Activated CD4-positive, alpha-beta memory T cell treated with anti-CD3 and anti-CD28 coated beads, Interleukin-2, amount 10 ng/mL, durations not matched to agents 7 days and 5 days (primary cell): ENCODE measurements at places on chromosomes 13 and 19.

GRCh38 chr13:101289764-101290163 lies 126.5 kb downstream of the NALCN start:
- no peak for DNase-seq

- no peak for DNase-seq
Observed at GRCh38 chr19:6354098-6354674, 7.1 kb upstream of the CLPP start.

DNA sequence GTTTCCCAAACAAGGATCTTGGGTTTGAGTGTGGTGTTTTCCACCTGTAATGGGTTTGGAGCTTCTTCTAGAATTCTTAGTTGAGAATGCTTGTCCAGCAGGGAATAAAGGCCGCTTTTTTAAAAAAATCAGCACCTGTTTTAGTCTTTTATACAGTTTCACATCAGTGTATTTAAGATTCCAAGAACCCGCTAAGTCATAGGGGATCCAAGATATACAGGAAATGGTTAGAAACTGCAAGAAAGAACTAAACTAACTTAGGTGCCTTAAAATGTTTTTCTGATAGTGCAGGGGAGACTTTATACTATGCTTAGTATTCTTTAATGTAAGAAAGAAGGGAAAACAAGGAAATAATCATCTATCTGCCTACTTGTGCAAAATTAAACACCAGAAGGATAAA lies 74.7 kb downstream of the C13orf42 start:
- no peak for DNase-seq

- no peak for DNase-seq
Observed at GRCh38 chr19:7928334-7928706, 2.4 kb upstream of the CTXN1 start.

DNA sequence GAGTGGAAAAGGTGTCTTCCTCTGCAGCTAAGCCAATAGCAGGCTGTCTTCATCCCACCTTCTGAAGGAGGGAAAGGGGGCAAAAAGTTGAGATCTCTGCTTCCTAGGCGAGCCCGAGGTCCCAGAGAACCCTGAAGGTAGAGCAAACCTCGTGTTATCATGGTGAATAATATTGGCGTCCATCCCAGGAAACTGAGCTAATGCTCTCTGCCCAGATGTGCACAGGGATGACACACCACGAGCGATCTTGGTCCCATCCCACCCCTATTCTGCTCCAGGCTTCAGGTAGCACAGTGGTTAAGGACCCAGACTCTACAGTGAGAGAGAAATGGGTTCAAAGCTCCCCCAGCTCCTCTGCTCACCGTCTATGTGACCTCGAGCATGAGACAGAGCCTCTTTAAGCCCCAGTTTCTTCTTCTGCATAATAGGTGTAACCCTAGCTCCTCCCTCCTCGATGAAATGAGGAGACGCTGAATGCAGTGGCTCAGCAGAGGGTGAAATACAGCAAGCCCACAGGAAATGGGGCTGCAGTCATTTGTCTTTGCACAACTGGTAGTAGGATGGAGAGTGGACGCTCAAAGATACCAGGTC lies 9.9 kb upstream of the CEACAM20 start:
- no peak for DNase-seq

DNA sequence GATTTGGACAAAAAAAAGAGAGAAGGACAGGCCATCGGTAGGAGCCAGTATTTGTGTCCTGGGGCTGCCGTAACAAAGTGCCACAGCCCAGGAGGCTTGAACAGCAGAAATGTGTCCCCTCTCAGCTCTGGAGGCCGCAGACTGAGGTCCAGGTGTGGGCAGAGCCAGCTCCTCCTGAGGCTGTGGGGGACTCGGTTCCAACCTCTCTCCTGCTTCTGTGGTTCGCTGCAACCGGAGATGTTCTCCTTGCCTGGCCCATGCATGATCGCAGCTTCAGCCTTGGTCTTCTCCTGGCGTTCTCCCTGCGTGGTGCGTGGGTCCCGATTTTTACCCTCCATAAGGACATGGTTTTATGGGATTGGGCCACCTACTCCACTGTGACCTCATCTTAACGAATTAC lies 85.9 kb upstream of the SOX1 start:
- no peak for DNase-seq

GRCh38 chr19:44912854-44913253 lies 1.6 kb upstream of the APOC1 start:
- DNase-seq, result no peak

DNA sequence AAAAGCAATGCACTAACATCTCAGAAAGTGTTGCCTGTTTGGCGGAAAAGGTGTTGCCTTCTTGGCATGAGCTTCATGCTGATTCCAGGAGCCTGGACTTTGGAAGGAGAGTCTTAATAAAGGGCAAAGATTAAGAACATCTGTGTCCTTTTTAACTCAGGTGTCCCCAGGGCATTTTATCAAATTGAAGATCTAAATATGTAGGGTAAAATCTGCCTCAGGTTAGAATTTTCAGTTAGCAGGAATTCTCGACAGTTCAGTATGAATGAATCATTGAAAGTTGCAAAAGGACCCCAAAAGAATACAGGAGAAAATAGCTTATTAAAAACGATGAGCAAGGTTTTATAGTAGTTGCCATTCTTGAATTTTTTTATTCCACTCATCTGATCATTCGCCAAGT lies 325.2 kb downstream of the SUCLA2 start:
- DNase-seq, result no peak

DNA sequence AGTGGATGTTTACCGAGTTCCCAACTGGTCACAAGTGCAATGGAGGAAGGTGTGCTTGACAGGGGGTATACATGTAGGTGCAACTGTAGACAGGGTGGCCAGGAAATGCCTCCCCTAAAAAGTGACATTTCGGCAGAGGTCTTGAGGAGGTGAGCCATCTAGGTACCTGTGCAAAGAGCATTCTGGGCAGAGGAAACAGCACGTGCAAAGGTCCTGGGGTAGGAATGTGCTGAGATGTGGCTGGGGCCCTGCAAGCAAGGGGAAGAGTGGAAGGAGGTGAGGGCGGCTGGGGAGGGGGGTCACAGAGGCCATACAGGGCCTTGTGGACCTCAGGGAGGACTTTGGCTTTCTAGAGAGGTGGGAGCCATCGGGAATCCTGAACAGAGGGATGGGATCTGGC lies 8.1 kb downstream of the ADGRL1 start:
- no peak for DNase-seq

DNA sequence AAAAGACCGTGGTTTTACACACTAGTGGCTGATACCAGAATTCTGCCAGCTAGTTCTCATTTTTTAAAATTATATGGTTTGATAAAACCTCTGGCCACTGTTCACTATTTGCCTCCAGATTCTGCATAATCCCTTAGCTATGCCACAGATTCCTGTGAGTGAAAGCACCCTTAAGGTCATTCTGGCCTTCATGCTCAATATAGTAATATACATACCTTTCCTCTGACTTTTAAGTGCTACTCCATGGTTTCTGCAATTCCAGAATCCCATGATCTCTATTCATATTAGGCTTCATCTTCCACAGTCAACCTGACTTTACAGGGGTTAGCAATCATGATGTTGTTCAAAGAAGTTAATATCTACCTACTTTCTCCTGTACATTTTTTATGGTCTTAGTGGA lies 274.1 kb upstream of the EDNRB start:
- DNase-seq, result no peak

DNA sequence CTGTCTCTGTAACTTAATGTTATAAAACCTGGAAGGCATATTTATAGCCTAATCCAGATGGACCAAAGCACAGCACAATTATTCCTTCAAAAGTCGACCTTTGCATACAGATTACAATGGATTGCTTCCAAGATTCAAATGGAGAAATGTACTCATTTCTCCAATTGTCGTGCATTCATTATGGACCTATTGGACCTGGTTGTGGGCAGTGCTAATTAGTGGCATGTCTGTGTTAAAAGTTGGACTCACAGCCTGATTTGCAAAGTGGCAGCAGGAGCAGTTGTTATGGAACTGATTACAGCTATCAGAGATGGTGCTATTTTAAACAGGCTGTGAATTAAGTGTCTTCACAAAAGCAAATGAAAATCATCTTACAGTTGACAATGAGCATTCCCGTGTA lies 1529.3 kb upstream of the SLC10A2 start:
- no peak for DNase-seq

- DNase-seq, result no peak
Observed at GRCh38 chr19:51688671-51689571, 4.2 kb upstream of the SPACA6 start.

GRCh38 chr13:27125357-27126282 lies 46.0 kb downstream of the USP12 start:
- DNase-seq, result no peak
